ENCODE measurements at places on chromosomes 16 and 17.
A peak's percentile ranks its signal among the peaks of the same experiment; 100 is the strongest.

DNA sequence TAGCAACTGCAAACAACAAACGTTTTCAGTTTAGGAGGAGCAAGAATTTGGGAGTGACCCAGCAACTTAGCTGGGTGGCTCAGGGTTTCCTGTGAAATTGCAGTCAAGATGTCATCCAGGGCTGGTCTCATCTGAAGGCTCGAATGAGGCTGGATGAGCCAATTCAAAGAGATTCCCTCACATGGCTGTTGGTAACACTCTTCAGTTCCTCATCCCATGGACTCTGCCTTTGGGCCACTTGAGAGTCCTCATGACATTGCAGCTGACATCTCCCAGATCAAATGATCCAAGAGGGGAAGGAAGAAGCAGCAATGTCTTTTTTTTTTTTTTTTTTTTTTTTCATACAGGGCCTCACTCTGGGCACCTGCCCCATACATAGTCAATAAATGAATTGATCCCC is 26.3 kb downstream of the UBALD1 start:
- no peak for DNase-seq

GRCh38 chr16:9151597-9151996 is 60.2 kb downstream of the HAPSTR1 start:
- DNase-seq, result peak; percentile 23

DNA sequence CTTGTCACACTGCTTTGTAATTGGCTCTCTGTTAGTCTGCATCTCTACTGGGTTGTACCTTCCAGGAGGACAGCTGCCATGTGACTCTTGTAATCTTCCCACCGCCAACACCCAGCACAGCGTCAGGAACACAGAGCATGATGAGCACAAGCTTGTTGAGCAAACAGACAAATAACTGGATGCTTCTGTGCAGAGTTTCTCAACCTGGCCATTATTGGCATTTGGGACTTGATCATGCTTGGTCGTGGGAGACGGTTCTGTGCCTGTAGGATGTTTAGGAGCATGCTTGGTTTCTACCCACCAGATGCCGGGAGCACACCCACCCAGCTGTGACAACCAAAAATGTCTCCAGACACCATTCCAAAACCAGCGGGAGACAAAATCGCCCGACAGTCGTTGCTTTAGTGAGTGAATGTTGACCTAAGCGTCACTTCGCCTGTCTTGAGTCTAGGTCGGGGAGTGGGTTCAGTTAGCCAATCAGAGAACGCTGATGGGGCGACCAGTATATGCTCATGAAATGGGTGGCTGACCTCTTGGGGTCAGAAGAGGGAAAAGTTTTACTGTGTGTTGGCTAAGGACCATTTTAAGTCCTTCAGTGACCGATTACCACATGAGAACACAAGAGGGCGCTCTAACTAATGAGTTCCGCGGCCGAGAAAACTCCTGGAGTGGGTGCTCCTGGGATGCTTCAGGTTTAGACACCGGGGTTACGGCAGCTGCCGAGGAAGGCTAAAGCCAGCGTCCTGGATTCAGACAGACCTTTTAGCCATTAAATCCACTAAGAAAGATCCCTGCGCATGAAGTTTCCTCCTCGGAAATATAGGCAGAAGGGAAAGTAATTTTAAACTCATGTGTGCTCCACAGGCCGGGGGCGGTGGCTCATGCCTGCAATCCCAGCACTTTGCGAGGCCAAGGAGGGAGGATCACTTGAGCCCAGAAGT is 57.8 kb upstream of the TEX2 start:
- peak; percentile 70 for DNase-seq

DNA sequence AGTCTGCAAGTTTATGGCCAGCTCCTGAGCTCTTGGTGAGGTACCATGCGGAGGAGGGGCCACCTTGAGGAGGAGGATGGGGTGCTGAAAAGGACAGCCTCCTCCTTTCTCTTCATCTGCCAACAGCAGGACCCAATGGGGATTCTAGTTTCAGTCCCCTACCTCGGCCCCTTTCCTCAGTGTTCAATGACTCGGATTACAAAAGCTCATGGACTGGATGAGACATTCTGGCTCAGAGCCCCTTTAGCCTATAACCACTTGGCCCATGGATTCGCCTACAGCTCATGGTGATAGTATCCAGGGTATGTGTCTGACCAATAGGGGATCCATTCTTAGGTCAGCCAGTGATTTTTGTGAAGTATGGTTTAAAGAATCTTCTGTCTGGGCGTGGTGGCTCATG is 8.5 kb upstream of the PIK3R6 start:
- no peak for DNase-seq

DNA sequence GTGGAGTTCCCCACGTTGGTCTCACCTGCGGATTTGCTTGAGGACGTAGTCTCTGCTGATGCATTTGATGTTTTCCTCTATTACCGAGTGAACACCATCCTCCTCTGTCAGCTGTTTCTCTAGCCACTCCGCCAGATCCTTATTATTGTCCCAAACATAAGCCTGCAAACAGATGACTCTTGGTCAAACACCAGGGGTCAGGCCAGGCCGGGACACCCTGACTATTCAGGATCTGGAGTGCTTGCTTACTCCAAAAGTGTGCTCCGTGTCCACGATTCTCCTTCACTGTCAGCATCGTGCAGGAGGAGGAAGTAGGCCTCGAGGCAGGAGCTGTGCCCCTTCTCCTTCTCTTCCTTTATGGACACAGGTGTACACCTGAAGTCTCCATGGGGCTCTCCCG is 140.2 kb downstream of the AATF start:
- no peak for DNase-seq

GRCh38 chr17:33163533-33164168 is 129.4 kb downstream of the ASIC2 start:
- DNase-seq, result no peak

DNA sequence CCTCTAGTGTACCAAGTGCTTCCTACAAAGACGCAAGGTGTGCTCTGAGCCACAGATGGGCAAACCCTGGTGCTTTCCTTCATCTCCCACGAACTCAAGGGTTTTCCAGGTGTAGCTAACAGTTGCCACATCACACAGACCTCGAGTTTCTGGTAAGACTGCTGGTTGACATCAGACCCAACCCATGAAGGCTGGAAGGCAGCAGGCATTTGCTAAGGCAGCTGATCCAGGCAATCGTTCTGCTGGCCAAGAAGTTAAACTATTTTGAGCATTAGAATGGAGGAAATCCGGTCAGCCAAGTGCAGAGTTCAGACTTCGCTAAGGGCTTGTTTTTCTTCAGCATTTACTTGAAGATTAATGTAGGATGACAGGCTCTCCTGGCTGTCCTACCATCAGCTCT is 11.5 kb downstream of the HAS3 start:
- DNase-seq, result no peak

GRCh38 chr17:50797135-50797810 is 30.0 kb upstream of the ANKRD40CL start:
- no peak for DNase-seq

DNA sequence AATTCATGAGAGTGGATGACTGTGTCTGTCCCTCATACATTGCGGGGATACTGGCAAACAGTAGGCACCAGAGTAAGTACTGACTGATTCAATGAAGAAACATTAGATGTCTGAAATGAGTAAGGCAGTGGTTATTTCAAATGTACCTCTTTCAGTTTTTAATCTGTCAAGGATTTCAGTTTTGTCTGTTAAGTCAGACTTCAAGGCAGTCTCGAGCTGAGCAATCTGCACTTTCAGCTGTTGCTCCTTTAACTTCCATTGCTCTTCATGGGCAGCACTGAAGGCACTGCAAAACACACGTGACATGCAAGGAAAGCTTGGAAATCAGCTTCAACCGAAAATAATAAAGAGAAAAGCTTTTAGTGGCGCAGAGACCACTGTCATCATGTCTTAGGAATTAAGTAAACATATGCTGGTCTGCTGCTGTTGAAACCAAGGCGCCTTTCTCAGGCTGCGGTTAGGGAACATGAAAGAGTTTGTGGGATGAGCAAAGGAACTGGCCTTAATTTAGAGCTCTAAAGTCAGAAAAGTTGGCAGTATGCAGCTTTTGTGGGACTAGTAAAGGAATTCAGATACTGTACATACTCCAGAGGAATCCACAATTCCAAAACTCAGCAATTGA is 38.8 kb downstream of the RPGRIP1L start:
- peak; percentile 92 for DNase-seq

GRCh38 chr16:81136390-81137335 is 40.5 kb upstream of the GCSH start:
- DNase-seq, result peak; percentile 60

GRCh38 chr16:14133907-14134306 is 62.8 kb downstream of the MRTFB start:
- DNase-seq, result no peak

GRCh38 chr17:14622615-14623101 is 321.8 kb downstream of the HS3ST3B1 start:
- DNase-seq, result no peak

DNA sequence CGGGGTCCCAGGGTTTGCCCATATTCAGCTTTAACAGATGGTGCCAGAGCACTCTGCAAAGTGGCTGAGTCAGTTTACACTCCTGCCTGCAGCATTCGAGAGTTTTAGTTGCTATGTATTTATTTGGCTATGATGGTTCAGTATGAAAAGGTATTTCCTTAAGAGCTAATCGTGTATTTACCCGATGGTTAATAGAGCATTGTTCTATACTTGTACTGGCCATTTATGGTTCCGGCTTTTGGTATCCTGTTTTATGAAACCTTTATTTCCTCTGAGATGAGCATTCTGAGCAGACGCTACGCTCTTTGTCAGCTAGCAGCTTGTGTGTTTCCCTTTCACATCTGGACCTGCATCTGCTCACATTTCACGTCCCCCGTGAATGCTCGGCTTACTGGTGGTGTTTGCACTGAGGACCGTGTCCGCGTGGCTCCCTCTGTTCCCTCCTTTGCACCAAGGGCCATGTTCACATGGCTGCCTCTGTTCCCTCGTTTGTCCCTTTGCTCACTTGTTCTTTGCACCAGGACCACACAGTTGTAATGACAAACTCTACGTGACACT is 149.1 kb upstream of the CHMP6 start:
- no peak for DNase-seq

GRCh38 chr16:59707436-59708226 is 973.5 kb upstream of the GOT2 start:
- DNase-seq, result no peak

- peak; percentile 97 for DNase-seq
These were observed 49.3 kb upstream of the WSB1 start for GRCh38 chr17:27244491-27245223.

- DNase-seq, result no peak
These were observed 612.9 kb downstream of the MAF start for GRCh38 chr16:78987666-78988065.

- no peak for DNase-seq
These were observed 23.7 kb upstream of the ITGAX start for GRCh38 chr16:31331141-31331764.

DNA sequence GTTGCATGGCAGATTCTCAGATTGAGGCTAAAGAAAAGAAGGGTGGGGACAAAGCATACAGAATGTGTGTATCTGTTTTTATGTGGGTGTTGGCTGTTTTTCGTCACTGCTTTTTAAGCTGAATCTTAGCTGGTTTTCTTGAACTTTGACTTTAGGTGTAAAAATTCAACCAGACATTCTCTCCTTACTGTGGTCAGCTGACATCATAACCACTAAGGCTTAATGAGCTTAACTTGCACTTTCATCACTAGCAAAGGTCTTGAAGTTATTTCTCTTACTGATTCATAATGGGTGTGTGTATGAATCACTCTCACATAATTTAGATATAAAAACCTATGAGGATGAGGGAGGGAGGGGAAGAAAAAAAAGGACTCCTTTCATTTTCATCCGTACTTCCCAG is 4.0 kb upstream of the CDC6 start:
- DNase-seq, result peak; percentile 77

- DNase-seq, result peak; percentile 53
These were observed 82.9 kb downstream of the ZNF778 start for GRCh38 chr16:89300311-89300975.

GRCh38 chr17:51703361-51704341 is 443.3 kb downstream of the UTP18 start:
- no peak for DNase-seq

GRCh38 chr16:23611936-23612335 is 15.8 kb upstream of the NDUFAB1 start:
- no peak for DNase-seq

DNA sequence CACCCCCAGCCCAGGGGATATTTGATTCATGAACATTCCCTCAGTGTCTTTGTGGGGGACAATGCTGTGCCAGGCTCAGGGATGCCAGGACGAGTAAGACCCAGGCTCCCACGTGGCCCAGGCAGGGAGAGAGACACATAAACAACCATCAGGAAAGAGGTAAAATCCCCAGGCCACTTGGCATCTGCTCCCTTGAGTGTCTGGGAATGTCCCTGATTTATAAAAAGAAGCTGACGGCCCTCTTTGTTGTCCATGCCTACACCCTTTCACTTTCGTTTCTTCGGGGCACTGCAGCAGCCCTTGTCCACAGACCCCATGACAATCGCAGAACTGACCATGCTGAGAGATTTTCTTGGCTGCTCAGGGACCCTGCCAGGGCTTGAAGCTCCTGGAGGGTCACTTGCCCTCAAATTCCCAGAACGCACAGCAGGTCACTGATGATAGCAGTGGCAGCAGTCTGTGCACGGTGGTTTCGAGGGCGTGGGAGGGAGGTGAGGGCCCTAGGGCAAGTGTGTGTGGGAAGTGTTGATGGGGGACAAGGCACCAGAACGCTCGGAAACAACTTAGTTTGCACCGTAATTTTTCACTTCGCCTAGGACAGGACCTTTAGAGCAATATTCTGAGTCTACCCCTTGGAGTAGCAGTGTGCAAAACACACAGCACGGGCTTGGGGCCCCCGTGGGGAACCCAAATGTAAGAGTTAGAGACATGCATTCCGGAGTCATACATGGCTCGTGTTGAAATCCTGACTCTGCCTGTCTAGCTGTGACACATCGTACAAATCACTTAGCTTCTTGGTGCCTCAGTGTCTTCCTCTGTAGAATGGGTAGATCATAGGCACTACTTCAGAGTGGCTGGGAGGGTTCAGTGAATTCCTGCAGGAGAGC is 4.7 kb downstream of the NOD2 start:
- DNase-seq, result peak; percentile 33

- no peak for DNase-seq
These were observed 93.6 kb downstream of the CDH13 start for GRCh38 chr16:82720414-82720813.

DNA sequence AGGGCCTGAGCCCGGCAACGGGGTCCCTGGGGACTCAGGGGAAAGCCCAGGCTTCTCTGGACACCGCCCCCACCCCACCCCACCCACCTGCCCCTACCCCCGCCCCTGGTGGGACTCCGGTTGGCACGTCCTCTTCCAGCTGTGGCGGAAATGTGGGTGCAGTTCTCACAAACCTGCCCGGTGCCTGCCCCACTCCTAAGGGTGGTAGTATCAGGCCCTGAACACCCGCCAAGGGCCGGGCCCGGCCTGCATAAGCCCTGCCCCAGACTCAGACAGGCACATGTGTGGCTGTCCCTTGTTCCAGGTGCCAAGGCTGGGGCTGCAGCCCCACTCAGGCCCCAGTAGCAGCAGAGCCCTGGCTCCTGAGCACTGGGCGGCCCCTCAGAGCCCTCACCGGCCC is 58.1 kb downstream of the ACTG1 start:
- no peak for DNase-seq

Data from fibroblast of gingiva (primary cell).